ENCODE measurements at places on chromosomes 16 and 17. TPM values are rescaled to one million over a fixed set of nuclear protein-coding genes. Genes with fewer than 3 reads are reported as not detected.

The PRR15L gene
- not detected for total RNA-seq

The C17orf107 gene
- 30.5 TPM for total RNA-seq

The HSD17B2 gene
- not detected for total RNA-seq

The TNFRSF17 gene
- total RNA-seq, result not detected

The ASPA gene
- total RNA-seq, result not detected

The ZNF423 gene
- total RNA-seq, result not detected

The RNU2-1 gene
- 5,951 TPM for total RNA-seq

The KRTAP4-1 gene
- total RNA-seq, result not detected

The SAMD14 gene
- total RNA-seq, result 0.33 TPM

The RAB26 gene
- not detected for total RNA-seq

The KRT39 gene
- total RNA-seq, result not detected

DNA sequence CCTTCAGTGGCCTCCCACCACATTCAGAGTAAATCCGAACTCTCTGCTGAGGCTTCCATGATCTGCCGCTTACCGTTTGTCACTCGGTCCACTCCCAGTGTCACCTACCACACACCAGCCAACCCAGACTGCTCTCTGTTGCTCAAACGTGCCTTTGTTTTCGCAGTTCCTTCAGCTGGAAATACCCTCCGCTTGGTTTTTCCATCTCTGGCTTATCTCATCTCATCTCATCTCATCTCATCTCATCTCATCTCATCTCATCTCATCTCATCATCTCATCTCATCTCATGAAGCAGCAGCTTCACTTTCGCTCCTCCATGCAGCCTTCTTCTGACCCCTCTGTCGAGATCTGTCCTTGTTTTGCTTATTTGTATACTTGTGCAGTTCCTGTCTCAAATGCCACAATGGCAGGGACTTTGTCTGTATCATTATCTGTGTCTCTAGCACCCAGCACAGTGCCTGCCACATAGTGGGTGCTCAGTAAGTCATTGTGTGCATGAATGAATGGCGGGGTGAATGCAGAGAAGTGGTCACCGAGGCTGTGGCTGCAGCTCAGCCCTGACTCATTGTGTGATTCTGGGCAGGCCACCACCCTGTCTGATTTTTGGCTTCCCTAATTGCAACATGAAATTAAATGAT lies 3.8 kb upstream of the SNX20 start:
- H3K27me3 ChIP-seq, result no peaks in the 10 kb centered on the region
- peak overlapping the region; percentile 79 for H3K27ac ChIP-seq
- H3K4me1 ChIP-seq, result peaks cover 71% of the 10 kb centered on the region
- no peak overlapping the region for H3K4me3 ChIP-seq
- DNase-seq, result no peak
- H3K36me3 ChIP-seq, result no peaks in the 10 kb centered on the region

GRCh38 chr17:36212272-36212605 lies 1.4 kb downstream of the CCL4L2 start:
- H3K36me3 ChIP-seq, result no peaks in the 10 kb centered on the region
- H3K27ac ChIP-seq, result no peak overlapping the region
- no peak for DNase-seq
- peaks cover 7% of the 10 kb centered on the region for H3K27me3 ChIP-seq

DNA sequence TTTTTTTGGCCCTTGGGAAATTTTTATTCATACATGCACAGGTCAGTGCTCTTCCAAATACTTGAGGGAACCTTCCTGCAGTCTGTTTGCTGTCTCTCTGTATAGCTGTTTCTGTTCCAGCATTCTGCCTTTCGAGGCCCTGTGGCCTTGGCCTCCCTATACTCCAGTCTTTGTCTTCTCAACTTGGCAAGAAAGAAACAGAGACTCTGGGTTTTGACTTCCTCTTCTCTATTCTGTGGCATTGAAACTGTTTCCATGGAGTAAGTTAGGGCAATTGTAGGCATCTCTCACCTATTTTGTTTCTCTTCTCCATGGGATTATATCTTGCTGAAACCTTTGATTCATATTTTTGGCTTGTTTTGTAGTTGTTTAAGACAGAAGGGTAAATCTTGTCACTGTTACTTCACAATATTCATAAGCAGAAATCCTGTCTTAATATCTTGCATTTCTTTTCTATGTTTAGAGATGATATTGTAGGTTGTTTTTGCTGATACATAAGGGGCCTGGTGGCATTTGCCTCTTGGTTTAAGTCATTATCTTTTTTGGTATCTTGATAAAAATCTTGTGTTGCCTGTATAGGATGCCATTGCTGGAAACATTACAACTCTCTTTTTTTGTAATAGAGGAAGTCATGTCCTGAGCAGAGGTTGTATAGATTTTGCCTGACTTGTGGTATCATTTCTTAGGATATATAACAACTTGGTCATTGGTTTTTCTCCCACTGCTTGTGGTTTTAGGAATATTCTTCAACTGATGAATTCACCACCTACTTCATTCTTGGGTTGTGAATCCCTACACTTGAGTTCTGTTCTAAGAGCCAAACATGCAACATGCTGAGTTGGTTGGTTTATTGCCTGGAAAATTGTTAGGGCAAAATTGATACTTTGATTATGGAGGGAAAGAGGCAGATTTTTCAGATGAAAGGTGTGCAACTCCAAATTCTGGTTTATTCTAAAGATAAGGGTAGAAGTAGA lies 168.6 kb downstream of the FTO start:
- H3K36me3 ChIP-seq, result peaks cover 6% of the 10 kb centered on the region
- H3K27ac ChIP-seq, result no peak overlapping the region
- no peaks in the 10 kb centered on the region for H3K4me1 ChIP-seq
- no peak for DNase-seq
- no peaks in the 10 kb centered on the region for H3K27me3 ChIP-seq
- no peak overlapping the region for H3K4me3 ChIP-seq

DNA sequence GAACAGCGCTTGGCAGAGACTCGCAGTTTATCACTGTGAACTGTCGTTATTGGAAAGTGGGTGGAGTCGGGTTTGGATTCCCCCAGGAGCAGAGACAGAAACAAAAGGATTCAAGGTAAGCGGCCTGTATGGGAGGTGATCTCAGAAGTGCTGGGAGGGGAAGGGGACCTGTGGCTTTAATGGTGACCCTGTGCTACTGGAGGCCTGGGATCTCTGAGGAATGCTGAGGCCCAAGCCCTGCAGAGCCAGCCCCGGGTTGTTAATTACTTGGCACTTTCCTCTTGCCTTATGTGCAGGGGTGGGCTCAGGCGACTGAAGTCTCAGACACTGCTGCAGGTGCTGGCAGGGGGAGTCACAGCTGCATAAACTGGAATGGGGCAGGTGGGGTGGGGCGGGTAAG lies 27.4 kb downstream of the IRF8 start:
- H3K27ac ChIP-seq, result no peak overlapping the region
- DNase-seq, result no peak
- no peaks in the 10 kb centered on the region for H3K36me3 ChIP-seq
- peaks cover 8% of the 10 kb centered on the region for H3K4me1 ChIP-seq
- no peaks in the 10 kb centered on the region for H3K27me3 ChIP-seq

GRCh38 chr17:30921544-30922196 lies at the start of gene ADAP2:
Gene ADAP2 (plus strand): TSS chr17:30921945. CDS start chr17:30922015, 70 bp downstream.
- no peaks in the 10 kb centered on the region for H3K36me3 ChIP-seq
- H3K4me1 ChIP-seq, result peaks cover 15% of the 10 kb centered on the region
- H3K4me3 ChIP-seq, result peak within 1 kb of the TSS; percentile 35

- DNase-seq, result no peak
- H3K4me1 ChIP-seq, result peaks cover 13% of the 10 kb centered on the region
- no peak overlapping the region for H3K4me3 ChIP-seq
- H3K27me3 ChIP-seq, result no peaks in the 10 kb centered on the region
Measured at GRCh38 chr16:86002178-86002900, 103.4 kb downstream of the IRF8 start.

GRCh38 chr16:30143347-30143702 lies 20.3 kb upstream of the MAPK3 start:
- H3K4me3 ChIP-seq, result no peak overlapping the region
- peaks cover 20% of the 10 kb centered on the region for H3K4me1 ChIP-seq
- no peaks in the 10 kb centered on the region for H3K36me3 ChIP-seq

DNA sequence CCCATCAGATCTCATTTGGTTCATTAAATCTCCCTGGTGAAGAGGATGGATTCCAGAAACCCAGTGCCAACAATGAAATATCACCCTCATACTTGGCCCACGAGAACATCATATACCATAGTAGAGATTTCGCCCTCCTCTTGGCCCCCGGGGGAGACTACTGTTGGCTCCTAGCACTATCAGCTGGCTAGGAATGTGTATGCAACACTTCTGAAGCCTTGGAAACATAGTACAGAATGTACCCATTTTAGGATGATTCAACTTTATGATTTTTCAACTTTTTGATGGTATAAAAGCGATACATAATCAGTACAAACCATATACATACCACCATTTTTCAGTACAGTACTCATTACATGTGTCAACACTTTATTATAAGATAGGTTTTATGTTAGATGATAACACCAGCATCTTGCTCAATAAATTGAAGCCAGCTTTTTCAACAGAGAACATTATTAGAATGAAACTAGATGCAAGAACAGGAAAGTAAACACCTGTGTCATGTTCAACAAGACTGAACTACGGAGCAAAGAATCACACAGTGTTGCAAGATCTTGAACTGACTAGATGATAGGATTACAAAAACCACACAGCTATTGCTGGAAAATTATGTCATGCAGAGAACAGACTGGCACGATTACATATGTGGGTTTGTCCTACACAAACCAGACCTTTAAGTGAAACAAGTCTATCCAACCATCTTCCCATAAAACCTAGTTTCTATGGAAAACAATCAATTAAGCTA lies 17.2 kb downstream of the RSL1D1 start:
- H3K27ac ChIP-seq, result no peak overlapping the region
- no peak for DNase-seq
- H3K4me3 ChIP-seq, result no peak overlapping the region
- no peaks in the 10 kb centered on the region for H3K27me3 ChIP-seq

GRCh38 chr16:4987250-4987579 lies 29.1 kb downstream of the SEC14L5 start:
- no peak overlapping the region for H3K4me3 ChIP-seq
- peaks cover 6% of the 10 kb centered on the region for H3K4me1 ChIP-seq
- H3K27ac ChIP-seq, result no peak overlapping the region

DNA sequence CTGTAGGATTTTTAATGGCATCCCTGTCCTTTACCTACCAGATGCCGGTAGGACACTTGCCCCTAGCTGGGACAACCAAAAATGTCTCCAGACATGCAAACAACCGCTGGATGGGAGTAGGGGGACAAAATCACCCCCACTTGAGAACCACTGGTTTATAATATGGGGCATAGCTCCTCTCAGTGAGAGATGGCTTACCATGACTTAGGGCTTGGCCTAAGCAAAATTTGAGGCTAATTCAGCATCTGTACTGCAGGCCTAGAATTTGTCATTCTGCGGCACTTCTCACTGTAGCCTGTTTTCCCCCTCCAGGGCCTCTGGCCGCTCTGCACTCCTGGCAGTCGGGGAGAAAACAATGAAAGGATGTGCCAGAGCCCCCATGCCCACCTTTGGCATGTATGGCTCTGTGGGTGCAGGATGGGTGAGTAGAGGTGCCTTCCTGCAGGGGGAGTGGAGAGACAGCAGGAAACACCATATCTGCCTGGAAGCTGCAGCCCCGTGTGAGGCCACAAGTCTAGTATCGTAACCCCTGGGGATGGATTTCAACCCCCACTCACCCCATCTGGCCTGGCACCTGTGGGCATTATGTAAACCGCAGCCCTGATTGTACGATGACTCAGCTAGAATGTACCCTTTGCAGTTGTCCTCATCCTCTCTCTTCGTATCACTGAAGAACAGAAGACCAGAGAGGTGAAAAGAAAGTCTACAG lies 268.1 kb downstream of the SOX9 start:
- no peaks in the 10 kb centered on the region for H3K4me1 ChIP-seq
- H3K36me3 ChIP-seq, result no peaks in the 10 kb centered on the region
- DNase-seq, result no peak
- H3K27me3 ChIP-seq, result no peaks in the 10 kb centered on the region
- no peak overlapping the region for H3K27ac ChIP-seq

DNA sequence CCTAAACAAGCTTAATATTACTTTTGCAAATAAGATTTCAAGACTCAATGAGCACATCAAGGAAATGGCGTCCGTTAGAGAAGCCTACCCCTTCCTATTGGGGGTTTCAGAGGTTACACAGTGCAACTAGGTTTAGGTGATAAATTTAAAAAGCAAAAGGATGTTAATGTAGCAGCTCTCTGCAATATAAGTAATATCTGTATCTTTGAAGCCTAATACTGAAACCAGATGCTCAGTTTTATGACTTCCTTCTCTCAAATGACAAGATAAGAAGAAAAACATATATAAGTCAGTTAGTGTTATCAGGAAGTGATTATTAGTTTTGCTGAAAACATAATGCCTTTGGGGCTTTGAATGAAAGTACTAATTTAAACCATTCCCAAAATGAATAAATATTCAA lies 54.3 kb upstream of the MED13 start:
- DNase-seq, result no peak
- H3K27me3 ChIP-seq, result no peaks in the 10 kb centered on the region
- H3K4me3 ChIP-seq, result no peak overlapping the region

GRCh38 chr17:41118721-41119120 lies 548 bp upstream of the KRTAP4-11 start:
- H3K36me3 ChIP-seq, result no peaks in the 10 kb centered on the region
- H3K4me1 ChIP-seq, result peaks cover 14% of the 10 kb centered on the region
- no peak for DNase-seq
- no peaks in the 10 kb centered on the region for H3K27me3 ChIP-seq
- no peak overlapping the region for H3K27ac ChIP-seq
- H3K4me3 ChIP-seq, result no peak overlapping the region

DNA sequence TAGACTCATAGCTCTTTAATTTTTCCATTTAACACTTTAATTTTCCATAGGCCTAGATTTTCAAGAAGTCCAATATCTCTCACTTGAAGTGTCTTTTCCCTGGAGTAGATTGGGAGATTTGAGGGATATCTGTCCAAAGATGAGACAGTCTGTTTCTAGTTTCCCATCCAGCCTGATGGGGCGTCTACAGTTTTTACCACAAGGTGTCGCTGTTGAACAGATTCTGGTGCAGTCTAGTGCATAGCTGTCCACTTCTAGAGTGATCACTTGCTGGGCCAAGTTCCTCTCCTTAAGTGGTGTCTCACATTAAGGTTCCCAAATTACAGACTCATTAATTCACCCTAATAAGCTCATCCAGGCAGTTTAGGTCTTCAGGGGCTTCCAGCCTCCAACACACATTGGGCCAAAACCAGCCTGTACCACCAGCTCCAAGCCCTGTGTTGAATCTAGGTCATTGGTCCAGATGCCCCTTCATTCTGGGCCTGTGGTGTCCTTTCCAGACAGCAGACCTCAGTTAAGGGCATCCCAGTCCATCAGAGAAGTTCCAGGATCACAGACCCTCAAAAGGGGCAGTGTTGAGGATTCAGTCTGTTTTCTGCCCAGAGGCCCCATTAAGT lies 9.4 kb downstream of the SNX20 start:
- DNase-seq, result peak; percentile 47
- no peak overlapping the region for H3K4me3 ChIP-seq
- H3K27me3 ChIP-seq, result no peaks in the 10 kb centered on the region

GRCh38 chr16:3780570-3780969 lies 63.2 kb upstream of the TRAP1 start:
- no peak for DNase-seq
- peaks cover 71% of the 10 kb centered on the region for H3K36me3 ChIP-seq
- no peak overlapping the region for H3K4me3 ChIP-seq
- no peaks in the 10 kb centered on the region for H3K4me1 ChIP-seq
- H3K27ac ChIP-seq, result no peak overlapping the region
- H3K27me3 ChIP-seq, result no peaks in the 10 kb centered on the region

GRCh38 chr16:48499923-48500381 lies 110.0 kb downstream of the N4BP1 start:
- no peaks in the 10 kb centered on the region for H3K4me1 ChIP-seq
- no peak for DNase-seq
- no peaks in the 10 kb centered on the region for H3K36me3 ChIP-seq
- H3K4me3 ChIP-seq, result no peak overlapping the region

- H3K4me3 ChIP-seq, result no peak overlapping the region
- no peaks in the 10 kb centered on the region for H3K36me3 ChIP-seq
- DNase-seq, result no peak
- H3K4me1 ChIP-seq, result no peaks in the 10 kb centered on the region
- no peak overlapping the region for H3K27ac ChIP-seq
- no peaks in the 10 kb centered on the region for H3K27me3 ChIP-seq
Measured at GRCh38 chr16:78656887-78657286, 557.4 kb downstream of the WWOX start.
